Iris pigment epithelial cell (primary cell): ENCODE measurements at places on chromosomes 1 and 21.

- no peak for DNase-seq
Observed at GRCh38 chr1:212762839-212763238, 28.7 kb downstream of the NSL1 start.

- no peak for DNase-seq
Observed at GRCh38 chr1:1003618-1004419, 3.9 kb upstream of the HES4 start.

DNA sequence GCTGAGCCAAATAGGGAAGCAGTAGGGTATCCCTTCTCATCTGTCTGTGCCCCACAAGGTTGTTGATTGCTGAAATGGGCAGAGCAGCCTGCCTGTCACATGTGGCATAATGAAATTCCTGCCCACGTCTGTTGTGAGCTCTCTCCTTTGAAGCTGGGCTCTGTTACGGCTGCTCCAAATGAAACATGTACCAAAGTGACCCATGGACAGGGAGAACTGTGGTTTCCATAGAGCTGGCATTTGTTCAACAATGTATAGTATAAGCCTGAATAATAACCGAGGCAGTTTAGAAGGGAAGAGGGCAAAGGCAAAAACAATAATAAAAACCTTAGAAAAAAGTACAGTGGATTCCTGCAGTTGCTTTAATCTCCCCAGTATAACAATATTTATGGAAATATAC, 149.7 kb downstream of the LYPLAL1 start:
- DNase-seq, result peak; percentile 40

- no peak for DNase-seq
Observed at GRCh38 chr1:5889462-5889861, 102.8 kb downstream of the NPHP4 start.

DNA sequence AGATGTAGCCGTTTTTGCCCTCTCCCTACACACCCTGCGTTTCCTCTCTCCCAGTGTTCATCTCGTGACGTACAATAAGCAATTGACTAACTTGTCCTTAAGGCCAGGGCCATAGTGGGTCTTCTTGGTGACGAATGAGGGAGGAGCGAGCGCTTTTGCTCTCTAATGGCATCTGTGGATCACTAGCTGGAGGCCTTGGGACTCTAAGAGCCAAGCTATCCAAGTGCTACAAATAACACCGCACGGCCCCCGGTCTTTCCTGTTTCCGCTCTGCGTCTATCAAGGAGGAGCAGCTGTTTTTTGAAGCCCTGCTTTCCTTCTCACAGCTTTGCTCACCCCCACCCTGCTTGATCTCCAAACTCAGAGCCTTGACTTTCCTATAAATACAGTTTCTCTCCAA, 25.2 kb downstream of the EVA1C start:
- DNase-seq, result no peak

GRCh38 chr1:2526824-2527555, 594 bp upstream of the PANK4 start:
- peak; percentile 37 for DNase-seq

DNA sequence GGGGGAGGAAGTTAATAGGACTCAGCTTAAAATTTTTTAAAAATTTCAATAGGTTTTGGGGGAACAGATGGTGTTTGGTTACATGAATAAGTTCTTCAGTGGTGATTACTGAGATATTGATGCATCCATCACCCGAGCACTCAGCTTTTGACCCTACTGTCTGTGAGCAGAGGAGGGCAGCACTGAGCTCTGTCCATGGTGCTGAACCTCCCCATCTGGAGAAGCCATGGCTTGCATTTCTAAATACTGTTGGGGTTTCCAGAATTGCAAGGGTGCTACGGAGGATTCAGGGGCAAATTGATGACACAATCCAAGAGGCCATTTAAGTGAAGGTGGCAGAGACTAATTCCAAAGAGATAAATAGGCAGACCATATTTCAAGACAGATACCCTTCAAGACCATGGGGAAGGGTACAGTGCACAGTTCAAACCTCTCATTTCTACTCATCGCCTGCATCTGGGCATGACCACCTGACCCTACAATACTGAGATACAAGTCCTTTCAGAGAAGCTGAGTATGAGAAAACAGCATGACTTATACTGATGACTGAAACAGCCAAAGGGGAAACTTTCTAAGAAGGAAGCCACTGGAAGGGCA, 17.2 kb downstream of the SYT2 start:
- DNase-seq, result peak; percentile 61

DNA sequence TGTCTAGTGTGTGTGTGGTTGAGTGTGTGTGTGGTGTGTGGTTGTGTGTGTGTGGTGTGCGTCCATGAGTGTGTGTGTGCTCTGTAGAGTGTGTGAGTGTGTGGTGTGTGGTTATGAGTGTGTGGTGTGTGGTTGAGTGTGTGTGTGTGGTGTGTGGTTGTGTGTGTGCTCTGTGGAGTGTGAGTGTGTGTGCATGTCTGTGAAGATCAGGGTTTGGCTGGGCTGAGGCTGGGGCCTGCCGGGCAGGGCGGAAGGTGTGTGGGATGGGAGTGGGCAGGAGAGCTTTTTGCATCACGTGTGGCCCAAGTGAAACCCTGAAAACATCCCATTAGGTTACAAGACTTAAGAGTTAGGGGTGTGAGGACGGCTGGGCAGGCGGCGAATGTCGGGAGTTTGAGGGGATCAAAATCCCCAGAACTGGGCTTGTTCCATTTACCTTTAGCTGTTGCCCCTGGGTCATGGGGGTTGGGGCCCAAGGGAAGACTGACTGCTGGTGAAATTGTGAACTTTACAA, 2.9 kb upstream of the FCMR start:
- no peak for DNase-seq

GRCh38 chr1:32047701-32048100, 25.0 kb upstream of the TMEM39B start:
- no peak for DNase-seq

- DNase-seq, result no peak
Observed at GRCh38 chr1:25120281-25120680, 112.0 kb downstream of the SYF2 start.

DNA sequence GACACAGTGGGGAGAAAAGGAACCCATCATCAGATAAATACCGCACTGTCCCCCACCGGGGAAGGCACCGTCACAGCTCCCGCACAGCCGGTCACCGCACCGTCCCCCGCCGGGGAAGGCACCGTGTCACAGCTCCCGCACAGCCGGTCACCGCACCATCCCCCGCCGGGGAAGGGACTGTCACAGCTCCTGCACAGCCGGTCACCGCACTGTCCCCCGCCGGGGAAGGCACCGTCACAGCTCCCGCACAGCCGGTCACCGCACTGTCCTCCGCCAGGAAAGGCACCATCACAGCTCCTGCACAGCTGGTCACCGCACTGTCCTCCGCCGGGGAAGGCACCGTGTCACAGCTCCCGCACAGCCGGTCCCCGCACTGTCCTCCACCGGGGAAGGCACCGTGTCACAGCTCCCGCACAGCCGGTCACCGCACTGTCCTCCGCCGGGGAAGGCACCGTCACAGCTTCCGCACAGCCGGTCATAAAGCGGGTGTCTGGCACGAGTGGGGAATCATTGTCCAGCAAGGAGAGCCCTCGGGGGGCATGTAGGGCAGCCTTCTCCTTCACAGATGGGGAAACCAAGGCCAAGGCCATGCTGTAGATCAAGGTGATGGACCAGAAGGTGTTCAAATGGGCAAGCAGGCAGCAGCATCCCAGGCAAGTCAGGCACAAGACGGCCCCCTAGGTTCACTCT, 280.1 kb downstream of the NPHP4 start:
- DNase-seq, result no peak

- DNase-seq, result no peak
Observed at GRCh38 chr1:29384496-29385015, 148.2 kb downstream of the PTPRU start.

GRCh38 chr1:202982715-202983430, 15.8 kb upstream of the CYB5R1 start:
- DNase-seq, result no peak

- DNase-seq, result peak; percentile 89
Observed at GRCh38 chr1:75765697-75766355, 20.2 kb upstream of the RABGGTB start.

- no peak for DNase-seq
Observed at GRCh38 chr1:26970810-26971209, 10.5 kb upstream of the KDF1 start.

DNA sequence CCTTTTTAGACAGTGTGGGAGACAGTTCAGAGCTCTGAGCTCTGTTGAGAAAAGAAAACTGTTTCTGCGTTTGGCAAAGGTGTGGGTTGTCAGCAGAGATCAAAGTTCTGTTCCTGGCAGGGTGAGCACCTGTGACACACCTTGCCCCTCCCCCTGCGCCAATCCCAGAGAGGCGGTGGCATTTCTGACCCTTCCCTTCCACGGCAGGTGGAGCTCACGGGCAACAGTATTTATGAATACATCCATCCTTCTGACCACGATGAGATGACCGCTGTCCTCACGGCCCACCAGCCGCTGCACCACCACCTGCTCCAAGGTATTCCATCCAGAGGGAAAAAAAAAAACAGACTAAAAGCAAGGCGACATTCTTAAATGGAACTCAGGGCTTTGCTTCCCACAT, 20.7 kb downstream of the SIM2 start:
- no peak for DNase-seq

- DNase-seq, result peak; percentile 52
Observed at GRCh38 chr1:21742578-21742977, 40.4 kb downstream of the USP48 start.

GRCh38 chr1:248243204-248243603, 12.0 kb downstream of the OR2M4 start:
- peak; percentile 17 for DNase-seq

- no peak for DNase-seq
Observed at GRCh38 chr1:79587229-79587628, 580.7 kb upstream of the ADGRL4 start.

DNA sequence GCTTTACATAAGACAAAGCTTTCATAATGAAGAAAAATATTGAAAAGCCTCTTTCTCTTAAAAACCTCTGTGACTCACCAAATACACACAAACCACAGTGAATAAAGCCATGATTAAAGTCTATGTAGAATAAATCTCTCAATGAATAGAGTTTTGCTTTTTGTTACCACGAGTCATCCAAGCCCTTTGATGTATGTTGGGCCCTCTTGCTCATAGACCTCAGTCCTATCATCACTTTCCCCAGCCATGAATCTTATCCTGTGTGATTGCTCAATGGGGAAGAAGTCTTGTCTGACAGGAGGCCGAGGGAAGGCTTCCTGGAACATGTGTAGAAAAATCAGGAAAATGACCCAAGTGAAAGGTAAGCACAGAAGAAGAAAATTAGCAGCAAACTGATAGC, 60.8 kb downstream of the NGF start:
- peak; percentile 61 for DNase-seq

- peak; percentile 93 for DNase-seq
Observed at GRCh38 chr1:244104309-244105060, 53.4 kb downstream of the ZBTB18 start.

GRCh38 chr1:163875927-163876320, 554.2 kb downstream of the NUF2 start:
- DNase-seq, result peak; percentile 88

GRCh38 chr1:46084553-46085451, 47.6 kb downstream of the PIK3R3 start:
- peak; percentile 68 for DNase-seq

GRCh38 chr1:201185527-201186128, 5.0 kb upstream of the IGFN1 start:
- no peak for DNase-seq

DNA sequence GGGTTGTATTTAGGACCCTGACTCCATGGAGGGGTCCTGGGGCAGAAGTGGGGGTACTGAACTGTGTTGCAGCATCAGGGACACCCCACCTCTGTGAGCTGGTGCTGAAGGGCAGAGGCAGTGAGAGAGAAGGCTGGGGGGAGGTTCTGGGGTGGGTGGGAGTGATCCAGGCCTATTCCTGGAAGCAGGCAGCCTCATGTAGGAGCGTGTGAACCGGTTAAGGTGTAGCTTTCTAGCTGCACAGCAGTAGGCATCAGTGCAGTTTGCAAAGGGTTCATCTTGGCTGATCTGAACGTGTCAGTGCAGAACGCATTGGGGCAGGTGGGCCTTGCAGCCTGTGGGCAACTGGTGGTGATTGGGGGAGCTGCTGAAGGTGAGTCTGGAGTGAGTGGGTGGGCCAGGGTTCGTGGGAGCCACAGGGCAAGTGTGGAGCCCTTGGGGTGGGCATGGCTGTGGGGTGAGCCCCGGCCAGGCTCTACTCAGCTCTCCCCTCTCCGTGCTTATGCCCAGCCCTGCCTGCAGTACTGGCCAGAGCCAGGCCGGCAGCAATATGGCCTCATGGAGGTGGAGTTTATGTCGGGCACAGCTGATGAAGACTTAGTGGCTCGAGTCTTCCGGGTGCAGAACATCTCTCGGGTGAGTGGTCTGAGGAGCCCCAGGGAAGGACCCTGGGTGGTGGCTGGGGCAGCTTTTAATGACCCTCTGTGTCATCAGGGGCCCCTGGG, 86.7 kb downstream of the PTPRU start:
- DNase-seq, result no peak

DNA sequence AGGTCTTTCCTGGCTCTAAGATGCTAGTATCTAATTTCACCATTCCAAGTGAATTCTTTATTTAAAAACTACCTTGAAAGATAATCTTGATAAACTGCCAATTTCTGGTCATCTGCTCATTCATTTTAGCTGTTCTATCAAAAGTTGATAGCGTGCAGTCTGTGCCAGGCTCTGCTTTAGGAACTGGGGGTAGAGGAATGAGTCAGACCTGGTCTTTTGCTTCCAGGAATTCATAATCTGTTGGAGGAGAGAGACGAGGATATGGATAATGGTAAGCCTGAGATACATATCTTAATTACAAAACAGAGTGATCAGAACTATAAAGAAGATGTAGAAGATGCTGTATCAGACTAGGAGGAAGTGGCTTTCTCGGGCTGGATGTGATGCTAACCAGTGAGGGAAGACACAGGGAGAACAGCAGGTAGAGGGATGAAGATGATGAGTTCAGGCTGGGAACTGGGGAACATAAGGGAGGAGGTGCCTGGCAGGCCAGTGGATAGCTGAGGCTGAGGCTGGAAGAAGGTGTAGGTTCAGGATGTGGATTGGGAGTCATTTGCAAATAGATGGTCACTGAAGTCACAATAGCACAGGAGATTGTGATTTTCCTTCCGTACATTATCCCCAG, 12.3 kb upstream of the PHC2 start:
- DNase-seq, result peak; percentile 45

DNA sequence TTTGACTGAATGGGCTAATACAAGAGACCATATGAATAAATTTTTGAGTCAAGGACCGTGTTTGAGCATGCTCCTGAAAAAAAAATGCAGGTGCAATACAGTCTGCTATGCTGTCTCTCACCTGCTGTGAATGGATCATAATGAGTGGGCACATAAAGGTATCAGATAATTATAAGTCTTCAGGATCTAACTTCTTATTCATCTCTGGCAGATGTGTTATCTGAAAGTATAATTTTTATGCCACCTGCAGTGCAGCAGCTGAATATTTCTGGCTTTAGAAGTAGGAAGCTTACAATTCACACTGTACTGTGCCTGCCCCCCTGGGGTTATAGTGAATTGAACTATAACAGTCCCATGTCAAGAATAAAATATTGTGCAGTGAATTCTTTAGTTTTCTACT, 333.3 kb downstream of the MRPL39 start:
- DNase-seq, result no peak

DNA sequence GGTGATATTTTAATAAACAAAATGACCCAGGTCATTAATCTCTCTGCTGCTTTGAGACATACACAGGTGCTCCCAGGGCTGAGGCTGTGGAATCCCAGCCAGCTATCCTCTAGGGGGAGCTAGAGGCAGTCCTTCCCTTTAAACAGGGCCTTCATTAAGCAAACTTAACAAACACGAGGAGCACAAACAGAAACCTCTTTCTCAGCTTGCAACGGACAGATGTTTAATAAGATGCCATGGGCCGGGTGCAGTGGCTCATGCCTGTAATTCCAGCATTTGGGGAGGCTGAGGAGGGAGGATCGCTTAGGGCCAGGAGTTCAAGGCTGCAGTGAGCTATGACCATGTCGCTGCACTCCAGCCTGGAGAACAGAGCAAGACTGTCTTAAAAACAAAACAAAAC, 106.7 kb downstream of the HIVEP3 start:
- peak; percentile 77 for DNase-seq
